ENCODE measurements at places on chromosomes 6 and 20. TPM values are rescaled to one million over a fixed set of nuclear protein-coding genes. Genes with fewer than 3 reads are reported as not detected.

GRCh38 chr20:61728786-61729770, 336.6 kb downstream of the TAF4 start:
- no peak for DNase-seq

- no peak for DNase-seq
Measured at GRCh38 chr6:136201732-136202131, 48.4 kb downstream of the MTFR2 start.

DNA sequence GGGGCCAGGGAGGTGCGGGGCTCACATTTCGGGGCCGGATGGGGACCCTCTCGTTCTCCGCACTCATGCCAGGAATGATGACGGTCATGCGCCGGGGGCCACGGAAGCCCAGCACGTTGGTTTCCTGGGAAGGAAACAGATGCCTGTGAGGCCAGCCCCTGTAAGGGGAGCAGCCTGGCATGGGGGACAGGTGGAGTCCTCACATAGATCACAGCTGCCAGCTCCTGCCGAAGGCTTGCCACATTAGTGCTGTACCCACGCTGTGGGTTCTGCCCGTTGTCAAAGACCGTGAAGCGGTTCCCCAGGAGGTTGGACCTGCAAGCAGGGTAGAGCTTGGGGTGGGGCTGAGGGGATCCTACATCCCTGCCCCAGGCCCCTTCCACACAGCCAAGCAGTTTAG, 6.7 kb upstream of the TEAD3 start:
- DNase-seq: no peak

Gene B3GAT2
- not detected for total RNA-seq

DNA sequence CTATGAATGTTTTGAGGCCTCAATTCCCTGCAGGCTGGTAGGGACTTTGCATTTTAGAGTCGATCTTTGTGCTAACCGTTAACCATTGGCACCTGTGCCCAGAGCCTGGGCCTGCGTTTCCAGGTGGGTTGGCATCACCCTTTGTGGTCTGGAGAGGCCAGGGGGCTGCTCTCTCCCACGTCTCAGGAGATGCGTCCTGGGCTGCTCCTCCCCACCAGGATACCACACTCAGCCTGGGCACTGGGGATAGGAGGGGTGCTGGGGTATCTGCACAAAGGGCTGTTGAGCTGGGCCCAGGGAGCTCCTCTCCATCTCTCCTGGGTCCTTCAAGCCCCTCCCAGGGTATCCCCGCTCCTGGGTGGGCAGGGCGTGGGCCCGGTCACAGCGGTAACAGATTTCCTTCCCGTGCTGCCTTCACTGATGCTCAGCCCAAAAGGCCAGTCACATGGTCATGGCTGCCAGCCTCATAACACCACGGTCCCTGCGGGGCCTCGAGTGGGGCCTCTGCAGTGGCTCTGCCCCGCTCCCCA, 266.2 kb downstream of the TAF4 start:
- no peak for DNase-seq

DNA sequence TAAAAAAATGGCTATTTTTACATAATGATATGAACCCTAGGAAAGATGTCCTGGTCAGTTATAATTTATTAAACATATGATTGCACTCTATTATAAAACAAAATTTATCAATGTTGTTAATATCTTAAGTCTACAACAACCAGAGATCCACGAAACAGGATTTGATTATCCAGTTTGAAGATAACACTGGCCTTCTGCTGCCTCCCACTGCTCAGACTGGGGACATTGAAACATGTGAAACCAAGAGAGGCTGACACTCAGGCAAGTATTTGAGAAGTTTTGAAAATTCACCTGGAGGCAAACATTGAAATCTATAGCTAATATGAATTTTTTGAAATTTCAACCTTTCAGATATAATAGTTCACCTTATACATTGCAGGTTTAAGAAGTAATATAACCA, 219.3 kb upstream of the HSF2 start:
- DNase-seq: no peak
